Activated CD4-positive, alpha-beta T cell treated with anti-CD3 and anti-CD28 coated beads, Interleukin-2, amount 10 ng/mL, durations not matched to agents 7 days and 5 days (primary cell): ENCODE measurements at places on chromosomes 7 and 10.
A peak's percentile ranks its signal among the peaks of the same experiment; 100 is the strongest.

- peaks cover 3% of the 10 kb centered on the region for H3K27me3 ChIP-seq
- no peak overlapping the region for H3K27ac ChIP-seq
- H3K4me3 ChIP-seq = no peak overlapping the region
- H3K4me1 ChIP-seq = no peaks in the 10 kb centered on the region
- no peaks in the 10 kb centered on the region for H3K36me3 ChIP-seq
These were observed 32.1 kb downstream of the PLCE1 start for GRCh38 chr10:94025806-94026205.

DNA sequence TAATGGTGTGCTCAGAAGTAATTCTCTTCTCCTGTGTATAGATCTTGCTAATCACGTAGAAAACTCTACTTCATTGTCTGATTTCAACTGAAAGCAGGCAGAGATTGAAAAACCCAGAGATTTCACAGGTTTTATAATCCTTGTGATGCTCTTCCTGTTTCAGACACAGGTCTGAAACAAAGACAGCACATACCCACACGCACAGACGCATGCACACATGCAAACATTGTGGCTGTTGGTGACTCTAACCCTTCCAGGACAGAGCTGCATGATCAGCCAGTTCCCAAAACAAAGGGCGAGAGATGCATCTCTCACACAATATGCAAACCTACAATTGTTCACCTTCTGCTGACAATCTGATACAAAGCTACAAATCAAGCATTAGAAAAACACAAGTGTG is 11.1 kb upstream of the TFEC start:
- no peak overlapping the region for H3K4me3 ChIP-seq
- no peak for DNase-seq
- no peak overlapping the region for H3K27ac ChIP-seq
- H3K27me3 ChIP-seq = peaks cover 1% of the 10 kb centered on the region

DNA sequence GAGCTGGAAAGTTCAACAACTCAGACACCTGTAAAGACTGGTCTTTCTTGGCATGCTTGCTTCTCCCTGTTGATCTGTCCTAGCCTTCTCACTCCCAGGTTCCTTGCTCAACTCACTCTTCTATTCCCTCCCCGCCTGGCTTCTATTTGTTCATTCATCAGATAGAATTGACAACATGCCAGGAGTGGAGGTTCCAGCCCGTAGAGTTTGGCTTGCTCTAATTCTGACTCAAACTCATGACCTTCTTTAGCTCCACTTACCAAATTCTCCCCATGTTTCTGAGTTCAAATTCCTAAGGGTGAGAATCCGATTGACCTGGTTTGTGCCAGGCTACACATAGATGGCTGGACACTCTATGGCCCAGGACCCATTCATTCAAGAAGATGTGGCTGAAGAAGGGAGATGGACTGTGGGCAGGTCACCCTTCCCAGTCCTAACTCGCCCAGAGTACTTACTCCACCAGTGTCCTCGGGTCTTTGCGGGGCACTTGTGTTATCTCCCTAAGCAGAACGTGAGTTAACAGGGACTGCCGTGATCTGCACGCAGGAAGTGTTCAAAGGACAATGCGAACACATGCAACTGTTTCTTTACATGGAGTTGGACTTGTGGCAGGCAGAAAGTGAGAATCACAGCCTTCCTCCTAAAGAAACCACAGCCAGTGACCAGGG is 4.0 kb upstream of the TMEM236 start:
- peaks cover 10% of the 10 kb centered on the region for H3K4me1 ChIP-seq
- no peaks in the 10 kb centered on the region for H3K27me3 ChIP-seq
- H3K4me3 ChIP-seq = no peak overlapping the region
- no peak overlapping the region for H3K27ac ChIP-seq

GRCh38 chr10:7986851-7987250 is 67.6 kb upstream of the GATA3 start:
- H3K4me3 ChIP-seq = no peak overlapping the region
- H3K27me3 ChIP-seq = no peaks in the 10 kb centered on the region
- no peak for DNase-seq

- no peak overlapping the region for H3K4me3 ChIP-seq
- H3K27ac ChIP-seq = peak overlapping the region; percentile 2
- H3K27me3 ChIP-seq = peaks cover 26% of the 10 kb centered on the region
- peaks cover 6% of the 10 kb centered on the region for H3K36me3 ChIP-seq
- DNase-seq = no peak
These were observed 53.8 kb downstream of the ST7 start for GRCh38 chr7:117006907-117007684.

DNA sequence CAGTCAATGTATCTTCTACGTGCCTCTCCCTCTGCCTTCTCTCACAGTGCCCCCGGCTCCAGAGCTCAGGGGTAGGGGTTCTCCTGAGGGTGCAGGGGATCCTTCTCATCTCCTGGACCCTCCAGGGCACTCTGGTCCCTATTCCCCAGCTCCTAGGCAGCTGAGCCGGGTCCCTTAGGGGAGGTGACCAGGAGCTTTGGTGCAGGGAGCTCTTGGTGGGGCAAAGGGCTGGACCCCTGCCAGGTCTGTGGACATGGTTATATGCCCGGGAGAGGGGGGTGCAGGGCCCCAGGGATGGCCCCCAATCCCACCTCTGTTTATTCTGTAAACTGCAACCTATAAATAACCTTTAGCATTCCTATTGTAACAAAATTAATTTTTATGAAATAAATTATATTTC is 16.6 kb upstream of the SLC29A3 start:
- peaks cover 5% of the 10 kb centered on the region for H3K27me3 ChIP-seq
- no peak overlapping the region for H3K4me3 ChIP-seq
- no peak overlapping the region for H3K27ac ChIP-seq
- H3K4me1 ChIP-seq = peaks cover 6% of the 10 kb centered on the region

GRCh38 chr7:139648391-139648861 is 124.9 kb downstream of the CLEC2L start:
- peaks cover 54% of the 10 kb centered on the region for H3K4me1 ChIP-seq
- H3K27ac ChIP-seq = peak overlapping the region; percentile 55
- peak overlapping the region; percentile 16 for H3K4me3 ChIP-seq
- peaks cover 3% of the 10 kb centered on the region for H3K36me3 ChIP-seq
- DNase-seq = no peak
- H3K27me3 ChIP-seq = no peaks in the 10 kb centered on the region

GRCh38 chr7:71132377-71133231 is 660 bp downstream of the GALNT17 start:
- DNase-seq = no peak
- H3K4me1 ChIP-seq = no peaks in the 10 kb centered on the region
- H3K27me3 ChIP-seq = peaks cover 21% of the 10 kb centered on the region
- no peaks in the 10 kb centered on the region for H3K36me3 ChIP-seq
- H3K27ac ChIP-seq = no peak overlapping the region

DNA sequence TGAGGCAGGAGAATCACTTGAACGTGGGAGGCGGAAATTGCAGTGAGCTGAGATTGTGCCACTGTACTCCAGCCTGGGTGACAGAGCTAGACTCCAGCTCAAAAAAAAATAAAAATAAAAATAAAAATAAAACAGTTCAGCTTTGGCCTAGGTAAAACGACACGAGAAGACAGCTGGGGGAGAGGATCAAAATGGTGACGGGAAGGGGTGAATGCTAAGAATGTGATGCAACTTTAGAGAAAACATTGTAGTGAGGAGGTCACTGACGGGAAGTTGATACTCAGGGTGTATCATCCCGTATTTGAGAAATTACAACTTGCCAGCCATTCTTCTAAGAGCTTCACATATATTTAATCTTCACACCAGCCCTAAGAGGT is 1.1 kb downstream of the NDST2 start:
- H3K4me3 ChIP-seq = peak overlapping the region; percentile 87
- DNase-seq = peak; percentile 31
- peaks cover 59% of the 10 kb centered on the region for H3K36me3 ChIP-seq
- no peaks in the 10 kb centered on the region for H3K27me3 ChIP-seq
- H3K27ac ChIP-seq = peak overlapping the region; percentile 98

DNA sequence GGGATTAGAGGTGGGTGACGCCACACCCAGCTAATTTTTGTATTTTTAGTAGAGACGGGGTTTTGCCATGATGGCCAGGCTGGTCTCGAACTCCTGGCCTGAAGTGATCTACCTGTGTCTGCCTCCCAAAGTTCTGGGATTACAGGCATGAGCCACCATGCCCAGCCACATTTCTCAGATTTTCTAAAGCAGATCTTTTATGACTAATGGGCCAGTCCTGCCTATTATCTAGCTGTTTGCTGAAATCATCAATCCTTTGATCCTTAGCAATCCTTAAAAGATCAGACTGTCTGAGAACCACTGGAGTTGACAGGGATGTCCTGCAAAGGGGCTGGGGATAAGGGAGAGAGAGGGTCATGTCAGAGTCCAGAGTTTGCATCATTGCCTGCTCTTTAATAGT is 21.2 kb upstream of the ABCA13 start:
- H3K36me3 ChIP-seq = no peaks in the 10 kb centered on the region
- H3K4me3 ChIP-seq = no peak overlapping the region
- DNase-seq = no peak
- peaks cover 28% of the 10 kb centered on the region for H3K27me3 ChIP-seq

GRCh38 chr7:1232623-1233332 is at the start of gene UNCX:
UNCX (plus strand) TSS chr7:1232872; CDS start chr7:1233018, 146 bp downstream.
- peaks cover 50% of the 10 kb centered on the region for H3K27me3 ChIP-seq
- H3K27ac ChIP-seq = peak within 1 kb of the TSS; percentile 68
- H3K4me3 ChIP-seq = peak within 1 kb of the TSS; percentile 24

- no peaks in the 10 kb centered on the region for H3K36me3 ChIP-seq
- no peak overlapping the region for H3K27ac ChIP-seq
- H3K4me1 ChIP-seq = no peaks in the 10 kb centered on the region
- no peak for DNase-seq
- no peak overlapping the region for H3K4me3 ChIP-seq
- peaks cover 21% of the 10 kb centered on the region for H3K27me3 ChIP-seq
These were observed 40.5 kb downstream of the ASB4 start for GRCh38 chr7:95526128-95526738.

DNA sequence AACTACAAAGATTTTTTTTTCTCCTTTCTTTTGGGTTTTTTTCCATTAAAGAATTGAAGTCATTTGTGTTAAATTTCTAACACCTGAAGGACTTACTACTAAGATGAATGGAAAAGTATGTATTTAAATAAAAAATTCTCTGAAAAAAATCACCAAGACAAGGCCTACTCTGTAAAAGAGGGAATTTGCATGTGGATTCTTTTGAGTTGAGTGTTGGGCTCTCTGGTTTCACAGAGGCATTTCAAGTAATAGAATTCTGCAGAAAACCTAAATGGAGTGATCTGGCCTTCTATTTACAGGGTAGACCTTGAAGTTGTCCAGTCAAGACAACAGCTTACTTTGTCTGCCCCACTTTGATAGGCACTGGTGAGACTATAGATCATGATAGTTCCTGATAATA is 4.1 kb downstream of the LRRC17 start:
- no peak for DNase-seq
- no peaks in the 10 kb centered on the region for H3K27me3 ChIP-seq
- no peak overlapping the region for H3K27ac ChIP-seq

DNA sequence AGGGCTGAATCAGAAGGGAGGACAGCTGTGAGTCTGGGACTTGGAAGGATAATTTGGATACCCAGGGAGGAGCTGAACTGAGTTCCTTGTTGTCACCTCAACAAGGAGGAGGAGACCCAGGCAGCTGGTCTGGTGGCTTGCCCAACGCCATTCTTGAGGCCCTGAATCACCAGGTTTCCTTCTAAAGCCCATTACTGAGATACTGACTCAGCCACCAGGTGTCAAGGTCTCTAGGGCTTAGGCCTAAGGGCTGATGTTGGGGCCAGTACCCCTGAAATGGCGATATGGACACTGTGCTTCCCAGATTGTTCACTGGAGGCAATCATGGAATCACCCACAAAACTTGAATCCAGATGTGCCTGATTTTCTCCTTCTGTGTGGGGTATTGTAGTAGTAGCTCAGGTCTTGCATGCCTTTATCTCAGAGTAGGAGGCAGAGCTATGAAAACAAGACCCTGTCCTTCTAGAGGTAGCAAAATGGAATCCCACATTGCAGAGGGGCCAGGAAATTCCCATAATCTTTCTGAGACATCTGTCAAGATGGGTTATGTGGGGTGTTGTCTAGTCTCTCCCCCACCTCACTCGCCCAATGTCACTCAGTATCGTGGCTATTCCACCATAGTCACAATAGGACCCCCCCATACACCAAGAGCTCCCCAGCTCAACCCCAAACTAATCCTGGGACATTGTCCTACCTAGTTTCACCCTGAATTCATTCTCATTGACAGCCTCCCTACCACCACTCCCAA is 1.8 kb upstream of the ATG9B start:
- H3K27me3 ChIP-seq = peaks cover 4% of the 10 kb centered on the region
- peaks cover 28% of the 10 kb centered on the region for H3K4me1 ChIP-seq
- peak overlapping the region; percentile 96 for H3K27ac ChIP-seq
- peaks cover 2% of the 10 kb centered on the region for H3K36me3 ChIP-seq
- no peak overlapping the region for H3K4me3 ChIP-seq
- no peak for DNase-seq

GRCh38 chr7:32905175-32905662 is 13.7 kb upstream of the KBTBD2 start:
- no peaks in the 10 kb centered on the region for H3K36me3 ChIP-seq
- H3K4me3 ChIP-seq = peak overlapping the region; percentile 75

- no peaks in the 10 kb centered on the region for H3K4me1 ChIP-seq
- no peaks in the 10 kb centered on the region for H3K27me3 ChIP-seq
- no peaks in the 10 kb centered on the region for H3K36me3 ChIP-seq
- H3K4me3 ChIP-seq = no peak overlapping the region
- no peak overlapping the region for H3K27ac ChIP-seq
These were observed 20.7 kb downstream of the LAMB1 start for GRCh38 chr7:107982042-107982840.

- no peaks in the 10 kb centered on the region for H3K36me3 ChIP-seq
- H3K4me3 ChIP-seq = no peak overlapping the region
- DNase-seq = no peak
- no peaks in the 10 kb centered on the region for H3K27me3 ChIP-seq
- H3K27ac ChIP-seq = no peak overlapping the region
These were observed 573.0 kb upstream of the AUTS2 start for GRCh38 chr7:69025249-69025648.

- H3K27me3 ChIP-seq = no peaks in the 10 kb centered on the region
- H3K27ac ChIP-seq = no peak overlapping the region
- no peaks in the 10 kb centered on the region for H3K36me3 ChIP-seq
- no peak overlapping the region for H3K4me3 ChIP-seq
- no peaks in the 10 kb centered on the region for H3K4me1 ChIP-seq
- no peak for DNase-seq
These were observed 271.5 kb upstream of the FZD8 start for GRCh38 chr10:35913628-35914027.

DNA sequence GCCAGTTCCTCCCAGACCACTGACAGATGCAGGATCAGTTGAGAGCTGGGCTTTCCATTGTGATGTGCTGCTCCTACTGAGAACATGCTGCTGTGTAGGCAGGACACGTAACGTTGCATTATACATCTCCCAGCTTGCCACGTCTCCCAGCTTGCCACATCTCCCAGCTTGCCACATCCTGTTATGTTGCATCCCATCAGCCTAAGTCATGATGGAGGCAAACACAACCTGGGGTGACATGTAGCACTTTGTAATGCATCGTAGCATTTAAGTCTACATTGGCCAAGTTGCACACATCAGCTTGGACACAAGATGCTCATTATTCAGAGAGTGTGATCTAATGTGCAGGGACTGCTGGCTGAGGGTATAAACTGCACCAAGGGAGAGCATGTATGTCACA is 73.3 kb upstream of the CHCHD3 start:
- H3K4me1 ChIP-seq = no peaks in the 10 kb centered on the region
- no peaks in the 10 kb centered on the region for H3K27me3 ChIP-seq
- H3K27ac ChIP-seq = no peak overlapping the region
- H3K36me3 ChIP-seq = no peaks in the 10 kb centered on the region
- no peak for DNase-seq
- no peak overlapping the region for H3K4me3 ChIP-seq
